Stimulated activated naive CD8-positive, alpha-beta T cell treated with anti-CD3 and anti-CD28 coated beads, Interleukin-15, Interleukin-2, amounts not matched to agents 100 U/mL and 50 U/mL, for 24 hours (primary cell): ENCODE measurements at places on chromosomes 5 and 9.

- DNase-seq, result no peak
Observed at GRCh38 chr5:76724871-76725270, 8.9 kb downstream of the F2R start.

DNA sequence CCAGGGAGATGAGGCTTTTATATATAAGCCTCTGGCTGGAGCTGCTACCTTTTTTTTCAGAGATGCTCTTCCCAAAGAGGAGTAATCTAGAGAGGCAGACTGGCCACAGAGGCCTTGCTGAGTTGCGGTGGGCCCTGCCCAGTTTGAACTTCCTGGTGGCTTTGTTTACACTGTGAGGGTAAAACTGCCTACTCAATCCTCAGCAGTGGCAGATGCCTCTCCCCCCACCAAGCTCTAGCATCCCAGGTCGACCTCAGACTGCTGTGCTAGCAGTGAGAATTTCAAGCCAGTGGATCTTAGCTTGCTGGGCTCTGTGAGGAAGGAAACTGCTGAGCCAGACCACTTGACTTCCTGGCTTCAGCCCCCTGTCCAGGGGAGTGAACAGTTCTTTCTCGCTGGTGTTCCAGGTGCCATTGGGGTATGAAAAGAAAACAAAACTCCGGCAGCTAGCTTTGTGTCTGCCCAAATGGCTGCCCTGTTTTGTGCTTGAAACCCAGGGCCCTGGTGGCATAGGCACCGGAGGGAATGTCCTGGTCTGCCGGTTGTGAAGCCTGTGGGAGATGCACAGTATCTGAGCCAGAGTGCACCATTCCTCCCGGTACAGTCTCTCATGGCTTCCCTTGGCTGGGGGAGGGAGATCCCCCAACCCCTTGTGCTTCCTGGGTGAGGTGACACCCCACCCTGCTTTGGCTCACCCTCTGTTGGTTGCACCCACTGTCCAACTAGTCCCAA, 219.5 kb upstream of the IZUMO3 start:
- DNase-seq, result no peak

GRCh38 chr5:89545076-89545475, 662.1 kb upstream of the MEF2C start:
- DNase-seq, result no peak

- DNase-seq, result no peak
Observed at GRCh38 chr9:37623267-37623666, 27.5 kb upstream of the FRMPD1 start.

DNA sequence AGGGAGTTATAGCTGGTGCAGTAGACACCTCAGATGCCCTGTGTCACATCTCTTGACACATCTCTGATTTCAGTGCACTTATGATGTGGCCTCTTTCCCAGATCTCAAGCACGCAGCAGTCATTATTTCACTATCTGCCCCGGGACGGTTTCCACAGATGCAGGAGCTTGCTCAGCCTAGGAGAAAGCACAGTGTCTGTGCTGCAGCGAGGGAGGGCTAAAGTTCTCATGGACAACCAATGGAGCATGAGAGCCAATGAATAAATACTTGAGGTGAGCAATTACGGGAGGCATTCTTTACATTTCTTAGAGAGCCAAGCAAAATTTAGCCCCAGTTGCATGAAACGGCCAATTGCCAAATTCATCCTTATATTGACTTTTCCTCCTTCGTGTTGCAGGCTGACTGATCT, 7.4 kb upstream of the MOB3B start:
- no peak for DNase-seq

GRCh38 chr5:179867079-179867465, 8.5 kb upstream of the MRNIP start:
- DNase-seq, result no peak

DNA sequence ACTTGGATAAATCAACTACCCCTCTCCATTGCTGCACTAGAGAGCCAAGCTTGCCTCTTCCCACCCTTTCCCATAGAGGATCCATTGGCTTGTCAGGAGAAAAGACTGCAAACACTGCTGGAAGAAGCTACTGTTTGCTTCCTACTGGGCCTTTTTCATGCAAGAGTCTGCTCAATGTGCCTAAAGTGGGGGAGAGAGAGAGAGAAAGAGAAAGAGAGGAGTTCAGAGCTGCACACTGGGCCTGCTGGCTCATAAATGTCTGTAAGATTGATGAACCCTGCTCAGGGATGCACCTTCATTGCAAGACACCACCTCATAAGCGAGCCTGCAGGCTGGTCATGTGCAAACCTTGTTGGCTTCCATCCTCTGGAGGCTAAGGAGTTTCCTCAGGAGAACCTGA, 269.4 kb downstream of the ZNF608 start:
- no peak for DNase-seq

GRCh38 chr9:106779796-106780195, 83.2 kb upstream of the ZNF462 start:
- no peak for DNase-seq

DNA sequence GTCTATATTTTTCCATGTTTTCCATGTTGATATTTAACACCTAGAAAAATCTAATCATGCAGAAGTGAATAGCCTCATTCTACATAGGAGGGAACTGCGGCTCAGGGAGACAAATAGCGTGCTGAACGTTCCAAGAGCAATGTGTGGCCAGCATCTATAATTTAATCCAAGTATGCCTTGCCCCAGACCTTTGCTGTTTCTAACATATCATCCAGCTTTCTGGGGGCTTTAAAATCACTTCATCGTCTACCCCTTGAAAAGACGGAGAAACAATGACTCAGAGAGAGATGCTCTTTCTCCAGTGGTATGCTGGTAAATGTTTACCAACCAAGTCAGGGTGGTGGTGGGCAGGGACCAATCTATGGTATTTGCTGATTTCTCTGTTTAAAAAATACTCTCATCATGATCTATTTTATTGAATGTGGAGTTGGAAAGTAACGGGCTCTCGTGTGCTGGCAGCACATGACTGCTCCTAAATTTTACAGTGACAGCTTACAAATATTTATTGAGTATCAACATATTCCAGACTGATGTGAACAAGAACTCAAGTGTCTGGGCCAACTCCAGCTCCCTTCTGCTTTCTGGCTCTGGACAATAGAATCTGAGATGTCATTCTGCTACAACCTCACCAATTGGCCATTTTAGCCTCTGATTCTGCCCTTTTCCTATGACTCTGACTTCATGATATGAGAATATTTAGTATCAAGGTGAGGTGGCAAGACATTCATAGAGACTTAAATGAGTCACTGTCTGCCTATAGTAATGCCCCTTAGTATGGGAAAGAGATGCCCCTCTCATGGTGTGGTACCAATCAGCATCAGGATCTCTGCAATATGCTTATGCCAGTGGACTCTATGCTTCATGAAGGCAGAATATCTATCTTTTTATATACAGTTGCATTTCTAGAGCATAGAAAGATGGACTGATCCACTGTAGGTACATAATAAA, 407.4 kb upstream of the TNC start:
- no peak for DNase-seq

- no peak for DNase-seq
Observed at GRCh38 chr5:173411791-173412555, 83.8 kb upstream of the STC2 start.

DNA sequence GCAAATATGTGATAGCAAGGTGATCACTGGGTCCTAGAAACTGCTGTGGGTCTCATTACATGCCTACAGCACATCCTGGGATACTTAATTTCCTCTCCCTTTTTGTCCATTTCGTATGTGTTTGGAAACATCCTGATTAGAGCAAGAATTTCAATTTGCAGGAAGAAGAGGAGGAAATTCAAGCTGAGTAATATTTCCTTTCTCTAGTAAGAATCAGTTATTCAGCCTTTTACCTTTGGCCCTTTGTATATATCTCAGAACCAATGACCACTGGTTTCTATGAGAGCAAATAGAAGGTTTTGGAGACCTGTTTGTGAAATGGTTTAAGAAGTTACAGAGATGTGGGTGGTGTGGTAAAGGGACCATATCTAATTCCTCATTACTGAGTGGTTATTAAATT, 171.6 kb downstream of the RMI1 start:
- no peak for DNase-seq

DNA sequence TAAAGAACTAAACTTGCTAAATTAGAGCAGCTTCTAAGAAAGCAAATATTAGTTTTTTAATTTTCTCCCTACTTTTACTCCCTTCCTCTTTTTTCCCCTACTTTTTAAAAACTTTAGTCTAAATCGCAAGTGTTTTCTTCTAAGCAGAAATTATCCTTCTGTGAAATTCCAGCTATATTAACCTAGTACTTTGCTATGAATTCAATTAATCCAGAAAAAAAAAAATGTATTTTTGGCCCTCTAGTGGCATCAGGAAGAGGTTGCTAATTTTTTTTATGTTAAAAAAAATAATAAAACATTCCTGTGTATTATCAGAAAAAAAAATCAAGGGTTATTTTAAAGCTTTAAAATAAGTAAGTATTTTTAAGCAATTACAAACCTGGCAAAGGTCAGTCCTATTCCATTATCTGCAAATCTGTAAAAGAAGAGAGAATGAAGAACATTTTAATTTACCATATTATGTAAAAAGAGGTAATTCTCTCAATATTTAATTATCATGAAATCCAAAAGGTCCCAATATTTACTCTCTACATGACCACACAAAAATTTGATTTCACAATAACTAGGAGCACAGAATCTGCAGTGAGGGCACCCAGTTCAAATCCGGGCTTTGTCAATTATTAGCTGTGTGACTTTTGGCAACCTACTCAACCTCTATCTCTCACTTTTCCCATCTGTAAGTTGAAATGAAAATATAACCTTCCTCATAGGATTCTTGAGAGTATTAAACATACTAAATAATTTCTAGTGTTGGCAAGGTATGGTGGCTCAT, 52.0 kb downstream of the CEMIP2 start:
- DNase-seq, result no peak

GRCh38 chr5:158586054-158586453, 513.7 kb downstream of the EBF1 start:
- DNase-seq, result no peak

GRCh38 chr9:79567671-79568098, 4.1 kb upstream of the TLE4 start:
- DNase-seq, result no peak

- DNase-seq, result no peak
Observed at GRCh38 chr9:82110881-82111280, 122.3 kb downstream of the SPATA31D1 start.

DNA sequence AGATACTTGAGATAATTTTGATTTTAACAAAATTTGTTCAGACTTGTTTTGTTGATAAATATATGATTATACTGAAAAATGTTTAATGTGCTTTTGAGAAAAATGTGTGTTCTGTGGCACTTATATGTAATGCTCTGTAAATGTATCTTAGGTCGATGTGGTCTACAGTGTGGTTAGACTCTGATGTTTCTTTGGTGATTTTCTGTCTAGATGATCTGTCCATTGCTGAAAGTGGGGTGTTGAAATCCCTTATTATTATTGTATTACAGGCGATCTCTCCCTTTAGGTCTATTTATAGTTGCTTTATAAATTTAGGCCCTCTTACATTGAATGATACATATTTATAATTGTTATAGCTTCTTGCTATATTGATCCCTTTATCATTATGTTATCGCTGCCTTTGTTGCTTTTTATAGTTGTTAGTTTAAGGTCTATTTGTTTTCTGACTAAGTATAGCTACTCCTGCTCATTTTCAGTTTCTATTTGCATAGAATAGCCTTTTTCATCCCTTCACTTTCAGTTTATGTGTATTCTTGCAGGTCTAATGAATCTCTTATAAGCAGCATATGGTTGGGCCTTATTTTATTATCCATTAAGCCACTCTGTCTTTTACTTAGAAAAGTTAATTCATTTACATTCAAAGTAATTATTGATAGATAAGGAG, 124.3 kb downstream of the MRPS30 start:
- no peak for DNase-seq

- DNase-seq, result no peak
Observed at GRCh38 chr9:73412874-73413273, 261.2 kb downstream of the ANXA1 start.

DNA sequence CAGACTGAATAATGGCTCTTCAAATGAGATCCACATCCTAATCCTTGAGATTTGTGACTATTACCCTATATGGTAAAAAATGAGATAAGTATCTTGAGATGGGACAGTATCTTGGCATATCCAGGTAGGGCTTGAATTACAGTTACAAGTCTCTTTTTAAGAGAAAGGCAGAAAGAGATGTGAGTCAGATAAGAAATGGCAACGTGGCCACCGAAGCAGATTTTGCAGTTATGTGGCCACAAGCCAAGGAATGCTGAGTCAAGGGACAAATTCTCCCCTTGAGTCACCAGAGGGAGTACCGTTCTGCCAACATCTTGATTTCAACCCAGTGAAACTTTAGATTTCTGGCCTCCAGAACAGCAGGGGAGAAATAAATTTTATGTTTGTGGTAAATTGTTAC, 1983.0 kb upstream of the C9orf72 start:
- no peak for DNase-seq

- no peak for DNase-seq
Observed at GRCh38 chr5:168165977-168166376, 125.5 kb upstream of the WWC1 start.

- DNase-seq, result no peak
Observed at GRCh38 chr5:125408448-125409233, 662.2 kb upstream of the ZNF608 start.

DNA sequence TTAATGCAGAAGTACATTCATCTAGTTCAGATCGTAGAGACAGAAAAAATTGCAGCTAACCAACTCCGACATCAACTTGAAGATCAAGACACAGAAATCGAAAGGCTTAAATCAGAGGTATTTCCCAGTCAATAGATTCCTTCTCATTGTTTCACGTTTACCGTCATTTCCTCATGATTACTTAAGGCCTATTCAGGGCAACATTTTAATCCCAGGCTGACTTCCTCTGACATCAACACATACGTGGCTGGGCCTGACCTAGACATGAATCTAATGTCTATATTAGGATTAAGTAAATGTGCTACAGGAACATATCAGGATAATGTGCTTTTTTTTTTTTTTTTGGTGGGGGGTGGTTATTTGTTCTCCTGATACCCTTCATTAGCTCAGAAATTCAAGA, 107.9 kb downstream of the RASGRF2 start:
- DNase-seq, result no peak

GRCh38 chr9:117103438-117104110, 311.3 kb downstream of the ASTN2 start:
- DNase-seq, result no peak

DNA sequence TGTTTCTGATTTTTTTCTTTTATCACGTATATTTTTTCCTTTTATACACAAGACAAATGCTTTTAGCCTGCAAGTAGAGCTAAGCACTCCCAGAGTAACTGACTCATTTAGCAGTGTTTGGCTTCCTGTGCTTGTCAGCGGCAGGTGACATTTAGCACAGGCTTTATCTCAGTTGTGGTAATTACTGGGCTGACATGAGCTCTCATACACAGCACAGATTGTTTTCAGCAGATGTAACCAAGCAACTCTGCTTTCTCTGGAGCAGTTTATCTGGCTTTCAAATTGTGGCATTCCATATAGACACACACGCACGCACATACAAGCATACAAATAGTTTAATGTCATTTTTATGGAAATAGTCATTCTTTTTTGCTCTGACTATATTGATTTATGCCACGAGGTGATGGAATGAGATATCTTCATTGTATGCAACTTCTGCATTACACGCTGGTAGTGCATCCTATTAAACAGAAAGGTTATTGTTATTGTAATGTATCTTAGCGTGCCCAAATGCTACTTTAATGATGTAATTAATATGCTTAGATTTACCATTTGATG, 379.0 kb upstream of the GRAMD2B start:
- DNase-seq, result no peak
